Brain (organoid and tissue), 16 donors: ENCODE measurements at places on chromosomes 11 and 22.

DNA sequence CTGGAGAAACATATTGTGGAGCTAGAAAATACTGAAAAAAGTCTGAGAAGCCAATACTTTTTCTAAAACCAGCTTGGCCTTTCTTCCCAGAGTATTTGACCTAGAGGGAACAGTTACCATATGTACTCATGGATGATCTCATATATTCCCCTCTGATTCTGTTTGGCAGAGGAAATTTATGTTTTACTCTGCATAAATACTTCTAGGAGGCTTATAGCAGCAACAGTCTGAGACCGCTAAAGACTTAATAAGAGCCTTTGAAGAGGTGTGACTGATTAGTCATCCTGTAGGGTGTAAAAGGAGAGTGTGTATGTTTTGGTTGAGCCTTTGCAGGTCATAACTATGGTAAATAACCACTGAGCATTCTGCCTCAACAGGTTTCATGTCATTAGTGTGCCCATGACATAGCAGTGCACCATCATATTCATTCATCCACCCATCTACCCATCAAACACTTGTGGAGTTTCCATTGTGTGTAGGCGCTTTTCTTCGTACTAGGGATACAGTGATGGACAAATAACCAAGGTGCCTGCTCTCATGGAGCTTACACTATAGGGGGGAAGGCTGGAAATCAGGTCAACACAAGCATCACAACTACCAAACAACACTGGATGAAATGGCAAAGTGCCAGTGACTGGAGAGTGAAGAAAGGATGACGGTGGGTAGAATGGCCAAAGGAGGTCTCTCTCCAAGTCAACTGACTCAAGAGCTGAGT lies 44.5 kb downstream of the TRAF6 start:
- peak; percentile 28 for DNase-seq

- no peak for DNase-seq
These were observed 69.0 kb downstream of the UBASH3B start for GRCh38 chr11:122724520-122724919.

DNA sequence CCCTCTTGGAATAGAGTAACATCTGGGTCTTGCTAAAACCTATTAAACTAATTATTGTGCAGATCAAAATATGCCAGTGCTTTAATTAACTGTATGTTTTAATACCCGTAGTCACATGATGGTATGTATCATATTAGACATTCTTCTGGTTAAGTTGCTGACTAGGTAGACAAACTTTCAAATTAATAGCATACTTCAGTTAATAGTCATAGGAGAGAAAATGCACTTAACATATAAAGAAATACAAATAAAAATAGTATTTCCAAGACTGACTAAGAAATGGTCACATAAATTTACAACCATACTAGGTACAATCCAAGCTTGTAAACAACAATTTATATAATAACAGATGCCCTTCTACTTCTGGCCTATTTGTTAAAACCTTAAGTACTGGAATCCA lies 7.6 kb upstream of the EXPH5 start:
- DNase-seq, result no peak

- no peak for DNase-seq
These were observed 406.9 kb downstream of the CTTN start for GRCh38 chr11:70805243-70805642.

DNA sequence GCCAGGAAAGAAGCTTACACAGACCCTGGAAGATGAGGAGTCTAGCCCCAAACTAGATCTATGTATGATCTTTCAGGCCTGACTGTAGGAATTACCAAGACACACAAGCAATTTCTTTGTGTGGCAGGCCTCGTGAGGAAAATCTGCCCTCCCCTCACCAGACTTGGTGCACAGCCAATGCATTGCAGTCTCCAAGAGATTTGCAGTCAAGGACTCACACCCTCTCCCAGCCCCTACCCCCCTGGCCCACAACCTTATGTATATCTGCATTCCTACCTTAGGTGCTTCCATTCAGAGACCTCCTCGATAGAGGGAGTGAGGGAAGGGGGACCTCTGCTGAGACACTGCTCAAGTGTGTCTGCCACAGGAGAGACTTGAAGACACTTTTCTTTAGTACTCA lies 9.8 kb downstream of the OR8B12 start:
- DNase-seq, result no peak

DNA sequence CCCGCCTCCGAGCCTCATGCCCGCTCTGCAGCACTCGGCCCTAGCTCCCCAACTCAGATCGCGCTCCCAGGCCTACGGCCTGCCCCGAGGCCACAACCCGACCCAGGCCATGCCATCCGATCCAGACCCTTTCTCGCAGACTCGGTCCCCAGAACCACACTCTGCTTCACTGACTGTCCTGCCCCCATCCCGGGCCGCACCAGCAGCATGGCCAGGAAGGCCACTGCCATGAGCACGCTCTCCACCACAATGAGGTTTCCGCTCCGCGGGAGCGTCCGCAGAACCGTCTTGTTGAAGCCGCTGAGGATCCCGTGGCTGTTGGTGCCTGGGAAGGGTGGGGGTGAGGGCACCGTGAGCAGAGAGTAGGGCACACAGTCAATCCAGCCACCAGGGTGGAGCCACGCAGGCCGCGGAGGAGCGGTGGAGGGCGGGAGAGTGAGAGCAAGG lies 6.4 kb downstream of the UNC93B1 start:
- DNase-seq, result no peak

GRCh38 chr11:117466966-117467365 lies 139.3 kb downstream of the CEP164 start:
- DNase-seq, result no peak

- no peak for DNase-seq
These were observed at the start of gene OR4D6 for GRCh38 chr11:59456661-59457060. Gene OR4D6 (plus strand): TSS chr11:59456961. CDS start chr11:59456961, 0 bp downstream.

DNA sequence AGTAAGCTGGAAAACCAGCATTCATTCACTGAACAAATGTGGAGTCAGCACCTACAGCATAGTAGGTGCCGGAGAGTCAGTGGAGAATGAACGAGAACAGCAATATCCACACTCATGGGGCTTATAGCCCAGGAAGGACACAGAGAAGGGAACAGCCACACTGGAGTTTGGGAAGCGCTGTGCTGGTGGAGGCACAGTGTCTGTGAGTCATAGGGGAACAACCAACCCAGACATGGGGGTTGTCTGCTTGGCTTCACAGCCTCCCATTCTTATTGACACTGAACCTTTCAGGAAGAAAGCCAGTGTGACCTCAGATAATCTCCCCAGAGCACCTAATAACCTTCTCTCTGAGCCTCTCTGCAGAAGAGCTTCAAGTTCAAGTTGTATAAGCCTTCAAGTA lies 56.6 kb upstream of the UBASH3B start:
- no peak for DNase-seq

- peak; percentile 88 for DNase-seq
These were observed 91.1 kb upstream of the LMO1 start for GRCh38 chr11:8354622-8355415.

DNA sequence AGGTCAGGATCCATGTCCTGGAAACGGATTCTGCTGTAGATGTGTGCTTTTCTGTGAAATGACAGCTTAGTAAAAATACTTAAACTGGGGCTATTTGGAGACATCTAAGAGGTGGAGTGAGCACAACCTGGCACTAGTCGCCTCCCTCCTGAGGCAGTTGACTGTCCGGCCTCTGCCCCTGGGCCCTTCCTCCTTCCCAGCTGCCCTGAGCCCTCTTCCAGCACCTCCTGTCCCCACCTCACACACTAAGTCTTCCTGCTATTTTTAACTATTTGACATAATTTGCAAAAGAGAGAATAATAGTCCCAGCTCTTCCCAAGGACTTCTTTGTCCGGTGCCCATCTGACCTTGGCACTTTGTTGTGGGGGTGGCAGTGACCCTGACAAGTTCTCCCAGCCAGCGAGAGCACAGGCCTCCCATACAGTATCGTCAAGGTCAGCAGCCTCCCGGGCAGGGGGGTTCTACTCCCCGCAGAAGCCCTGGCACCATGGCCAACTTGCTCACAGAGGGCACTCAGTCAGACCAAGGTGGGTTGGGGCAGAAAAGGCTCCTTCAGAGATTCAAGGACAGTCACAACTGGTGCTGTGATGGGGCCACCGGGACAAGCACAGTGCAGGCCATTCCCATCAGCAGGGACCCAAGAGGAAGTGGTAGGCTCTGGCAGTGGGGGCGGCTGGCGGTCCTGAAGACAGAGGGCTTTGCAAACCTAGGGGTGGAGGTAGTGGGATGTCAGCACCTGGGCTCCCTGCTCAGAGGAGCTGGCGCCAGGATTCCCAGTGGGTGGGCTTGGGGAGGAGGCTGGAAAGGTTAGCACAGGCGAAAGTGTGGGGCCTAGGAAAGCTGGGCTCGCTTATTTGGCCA lies 5.5 kb upstream of the NEAT1 start:
- no peak for DNase-seq

DNA sequence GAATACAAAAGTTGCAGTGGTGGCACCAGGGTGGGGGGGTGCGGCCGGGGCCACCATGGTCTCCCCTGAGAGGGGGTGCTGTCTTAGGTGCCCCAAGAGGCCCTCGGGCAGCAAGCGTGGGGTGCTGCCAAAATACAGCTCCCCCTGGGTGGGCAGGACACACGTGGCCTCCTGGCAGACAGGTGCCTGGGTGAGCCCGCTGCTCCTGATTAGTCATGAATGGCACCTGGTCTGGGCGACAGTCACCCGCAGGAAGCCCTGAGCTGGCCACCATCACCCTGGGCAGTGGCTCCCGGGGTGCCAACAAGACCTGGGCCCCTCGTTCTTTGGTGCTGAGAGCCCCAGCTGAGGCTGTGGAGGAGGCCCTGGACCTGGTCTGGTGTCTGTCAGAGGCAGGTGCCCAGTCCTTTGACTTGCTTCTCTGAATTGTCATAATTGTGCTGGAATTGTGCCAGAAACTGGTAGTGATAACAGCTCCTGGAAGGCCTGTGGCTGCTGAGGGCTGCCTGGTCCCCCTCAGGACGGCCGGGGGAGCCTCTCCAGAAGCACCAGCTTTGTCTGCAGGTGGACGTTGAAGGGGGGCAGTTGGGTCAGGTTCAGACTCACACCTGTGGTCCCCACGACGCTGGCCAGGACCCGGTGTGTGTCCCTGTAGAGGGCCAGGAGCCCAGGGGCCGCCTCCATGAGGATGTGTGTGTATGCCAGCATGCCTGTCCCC lies 14.8 kb downstream of the ALG12 start:
- DNase-seq, result no peak

GRCh38 chr11:85464283-85464682 lies 162.9 kb downstream of the DLG2 start:
- no peak for DNase-seq

GRCh38 chr11:26572770-26573402 lies 823 bp upstream of the MUC15 start:
- peak; percentile 12 for DNase-seq

GRCh38 chr11:132185726-132186592 lies 815.5 kb downstream of the NTM start:
- peak; percentile 39 for DNase-seq

DNA sequence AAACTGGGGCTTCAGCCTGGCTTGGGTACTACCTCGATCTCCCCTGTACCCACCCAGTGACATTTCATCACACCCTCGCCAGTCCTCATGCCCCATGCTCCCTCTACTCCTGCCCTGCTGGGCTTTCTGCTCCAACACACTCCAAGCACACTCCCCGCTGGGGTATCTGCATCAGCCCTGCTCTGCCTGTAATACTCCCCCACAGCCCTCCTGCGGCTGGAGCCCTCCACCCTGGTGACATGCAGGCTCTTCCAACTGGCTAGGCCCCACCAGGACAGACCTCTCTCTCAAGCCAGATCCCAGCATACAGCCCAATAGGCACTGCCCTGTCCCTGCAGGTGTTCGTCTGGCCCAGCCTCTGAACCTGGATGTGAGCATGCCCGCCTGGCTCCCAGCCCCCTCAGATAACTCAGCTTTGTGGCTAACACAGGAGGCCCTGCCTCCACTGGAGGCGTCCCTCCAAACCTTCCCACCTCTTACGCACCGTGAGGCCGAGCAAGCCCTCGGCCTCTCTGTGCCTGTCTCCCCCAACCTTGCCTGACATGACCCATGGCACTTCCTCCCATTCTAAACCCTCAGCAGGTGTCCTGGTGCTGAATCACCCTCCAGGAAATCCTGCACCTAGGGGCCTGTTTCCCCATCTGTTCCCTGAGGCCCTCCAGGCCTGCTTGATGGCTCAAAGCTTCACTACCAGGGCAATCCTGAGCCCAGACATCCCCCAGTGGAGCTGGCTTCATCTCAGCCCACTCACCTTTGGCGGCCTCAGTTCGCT lies 33.5 kb upstream of the TXNRD2 start:
- DNase-seq, result no peak

DNA sequence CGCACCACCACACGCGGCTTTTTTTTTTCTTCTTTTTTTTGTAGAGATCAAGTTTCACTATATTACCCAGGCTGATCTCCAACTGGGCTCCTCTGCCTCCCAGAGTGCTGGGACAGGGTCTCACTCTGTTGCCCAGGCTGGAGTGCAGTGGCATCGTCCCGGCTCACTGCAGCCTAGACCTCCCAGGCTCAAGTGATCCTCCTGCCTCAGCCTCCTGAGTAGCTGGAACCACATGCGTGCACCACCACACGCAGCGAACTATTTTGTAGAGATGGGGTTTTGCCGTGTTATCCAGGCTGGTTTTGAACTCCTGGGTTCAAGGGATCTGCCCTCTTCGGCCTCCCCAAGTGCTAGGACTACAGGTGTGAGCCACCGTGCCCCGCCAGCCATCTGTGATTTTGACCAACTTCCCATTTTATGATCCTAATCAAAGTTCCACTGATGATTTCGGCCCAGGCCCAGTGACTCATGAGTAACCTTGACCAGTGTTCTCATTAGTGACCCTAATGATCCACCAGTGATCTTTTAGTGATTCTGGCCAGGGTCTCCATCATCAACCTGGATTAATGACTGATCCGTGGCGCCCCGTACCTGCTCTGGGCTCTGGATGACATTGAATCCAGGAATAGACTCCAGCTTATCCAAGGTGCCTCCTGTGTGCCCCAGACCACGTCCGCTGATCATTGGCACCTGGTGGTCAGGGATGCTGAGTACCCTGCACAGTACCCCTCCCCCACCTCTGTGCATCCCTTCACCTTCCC lies 1.7 kb downstream of the TYMP start:
- DNase-seq, result no peak

DNA sequence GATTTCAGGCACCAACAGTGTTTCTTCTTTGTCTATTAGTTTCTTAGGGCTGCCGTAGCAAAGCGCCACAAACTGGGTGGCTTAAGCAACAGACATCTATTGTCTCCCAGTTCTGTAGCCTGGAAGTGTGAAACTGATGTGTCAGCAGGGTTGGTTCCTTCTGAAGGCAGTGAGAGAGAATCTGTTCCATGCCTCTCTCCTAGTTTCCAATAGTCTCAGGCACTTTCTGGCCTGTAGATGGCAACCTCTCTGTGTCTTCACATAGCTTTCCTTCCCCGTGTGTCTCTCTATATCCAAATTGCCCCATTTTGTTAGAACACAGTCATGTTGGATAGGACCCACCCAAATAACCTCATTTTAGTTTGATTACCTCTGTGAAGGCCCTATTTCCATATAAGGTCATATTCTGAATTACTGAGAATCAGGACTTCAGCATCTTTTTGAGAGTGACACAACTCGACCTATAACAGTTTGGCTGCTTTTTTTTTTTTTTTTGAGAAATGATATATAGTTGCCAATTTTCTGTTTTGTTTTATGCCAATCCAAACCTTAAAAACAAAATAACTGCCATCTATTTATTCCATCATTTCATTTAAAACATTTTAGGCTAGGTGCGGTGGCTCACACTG lies 108.2 kb downstream of the SLC36A4 start:
- peak; percentile 48 for DNase-seq
